Kidney (tissue), 22 donors: ENCODE measurements at places on chromosomes 4 and X. TPM values are rescaled to one million over a fixed set of nuclear protein-coding genes. Genes with fewer than 3 reads are reported as not detected.

DNA sequence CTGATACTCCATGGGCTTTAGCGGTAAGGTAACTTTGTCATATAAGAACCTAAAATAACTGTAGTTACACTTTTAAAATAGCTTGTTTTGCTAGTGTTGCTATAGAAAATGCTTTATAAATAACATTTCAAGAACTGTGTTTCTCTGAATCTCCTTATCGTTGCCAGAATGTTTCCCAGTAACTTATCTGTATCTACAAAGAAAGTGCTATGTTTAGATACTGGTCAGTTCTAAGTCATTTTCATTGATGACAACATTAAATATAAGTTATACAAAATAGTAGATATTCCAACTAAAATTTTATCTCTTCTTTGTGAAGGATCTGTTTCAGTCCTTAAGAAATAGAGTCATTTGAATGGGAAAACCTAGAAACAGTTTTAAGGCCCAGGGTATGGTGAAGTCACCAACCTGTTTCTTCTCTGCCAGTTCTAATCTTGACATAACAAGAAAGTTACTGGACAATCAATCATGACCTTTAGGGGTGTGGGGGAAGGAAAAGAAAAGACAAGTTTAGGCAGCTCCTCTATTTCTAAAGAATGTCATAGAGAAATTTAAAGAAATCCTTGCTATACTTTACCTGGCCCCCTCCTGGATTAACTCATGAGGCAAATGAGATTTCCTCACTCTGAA lies 425.9 kb downstream of the RPA4 start:
- no peak for DNase-seq

TAF7L gene
- total RNA-seq = not detected

DNA sequence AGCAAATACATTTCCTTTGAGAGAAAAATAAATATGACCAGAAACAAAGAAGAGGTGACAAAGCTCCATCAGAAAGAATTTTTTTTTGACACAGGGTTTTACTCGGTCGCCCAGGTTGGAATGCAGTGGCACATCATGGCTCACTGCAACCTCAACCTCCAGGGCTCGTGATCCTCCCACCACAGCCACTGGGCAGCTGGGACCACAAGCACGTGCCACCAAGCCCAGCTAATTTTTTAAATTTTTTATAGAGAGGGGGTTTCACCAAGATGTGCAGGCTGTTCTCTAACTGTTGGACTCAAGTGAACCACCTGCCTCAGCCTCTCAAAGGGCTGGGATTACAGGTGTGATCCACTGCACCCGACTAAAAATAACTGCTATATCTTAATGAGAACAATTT lies 10.3 kb downstream of the ADH5 start:
- no peak for DNase-seq

DNA sequence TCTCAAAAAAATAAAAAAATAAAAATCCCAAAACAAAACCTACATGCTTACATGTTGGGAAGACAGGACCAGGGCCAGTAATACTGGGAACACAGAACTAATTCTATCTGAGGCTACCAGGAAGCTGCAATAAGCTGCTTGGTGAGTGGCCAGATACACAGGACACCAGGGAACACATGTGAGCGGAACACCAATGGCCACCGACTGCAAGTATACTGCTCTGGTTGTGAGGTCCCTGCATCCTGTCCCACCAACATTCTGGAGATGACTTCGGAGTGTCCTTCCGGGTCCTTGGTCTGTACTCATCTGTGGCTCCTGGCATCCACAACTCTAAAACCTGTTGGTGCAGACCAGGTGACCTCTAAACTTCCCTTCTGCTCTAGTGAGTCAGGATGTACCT lies 2.7 kb downstream of the TNIP2 start:
- DNase-seq = no peak

GRCh38 chr4:73914071-73914470 lies 44.9 kb downstream of the CXCL1 start:
- no peak for DNase-seq

HPGDS gene
- 7.4 TPM for total RNA-seq

DNA sequence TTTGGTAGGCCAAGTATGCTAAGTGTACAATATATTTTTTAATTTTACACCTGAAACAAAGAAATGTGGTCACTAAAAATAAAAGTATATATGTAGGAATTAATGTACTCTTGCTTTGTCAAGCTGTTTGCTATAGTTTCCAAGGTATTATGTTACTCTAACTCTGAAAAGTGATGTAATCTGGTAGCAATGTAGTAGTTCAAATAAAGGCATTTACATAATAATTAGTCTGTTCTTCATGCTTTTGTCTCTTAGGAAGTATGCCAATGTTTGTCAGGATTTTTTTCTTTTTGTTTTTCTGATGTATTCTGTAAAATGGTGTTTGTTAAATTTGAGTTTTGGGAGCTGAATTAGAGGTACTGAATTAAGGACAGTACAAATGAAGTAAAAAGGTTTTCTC lies 89.5 kb downstream of the PLS3 start:
- DNase-seq = peak; percentile 7
